ENCODE measurements at places on chromosomes 16 and 17.

DNA sequence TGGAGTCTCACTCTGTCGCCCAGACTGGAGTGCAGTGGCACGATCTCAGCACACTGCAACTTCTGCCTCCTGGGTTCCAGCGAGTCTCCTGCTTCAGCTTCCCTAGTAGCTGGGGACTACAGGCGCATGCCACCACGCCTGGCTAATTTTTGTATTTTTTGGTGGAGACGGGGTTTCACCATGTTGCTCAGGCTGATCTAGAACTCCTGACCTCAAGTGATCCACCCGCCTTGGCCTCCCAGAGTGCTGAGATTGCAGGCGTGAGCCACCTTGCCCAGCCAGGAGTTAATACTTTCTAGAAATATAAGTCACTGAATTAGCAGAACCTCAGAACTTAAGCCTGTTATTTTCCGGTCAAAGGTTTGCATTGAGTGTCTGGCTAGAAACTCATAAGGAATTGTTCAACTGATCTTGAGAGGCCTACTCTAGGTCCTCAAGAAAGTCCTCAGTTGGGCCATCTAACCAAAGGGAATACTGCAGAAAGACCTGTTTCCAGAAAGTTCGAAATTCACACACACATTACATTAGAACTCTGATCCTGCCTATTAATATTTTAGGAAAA lies 1.4 kb downstream of the TMEM220 start:
- DNase-seq: no peak

GRCh38 chr16:11235703-11235991 lies 20.4 kb downstream of the SOCS1 start:
- DNase-seq: peak; percentile 15

DNA sequence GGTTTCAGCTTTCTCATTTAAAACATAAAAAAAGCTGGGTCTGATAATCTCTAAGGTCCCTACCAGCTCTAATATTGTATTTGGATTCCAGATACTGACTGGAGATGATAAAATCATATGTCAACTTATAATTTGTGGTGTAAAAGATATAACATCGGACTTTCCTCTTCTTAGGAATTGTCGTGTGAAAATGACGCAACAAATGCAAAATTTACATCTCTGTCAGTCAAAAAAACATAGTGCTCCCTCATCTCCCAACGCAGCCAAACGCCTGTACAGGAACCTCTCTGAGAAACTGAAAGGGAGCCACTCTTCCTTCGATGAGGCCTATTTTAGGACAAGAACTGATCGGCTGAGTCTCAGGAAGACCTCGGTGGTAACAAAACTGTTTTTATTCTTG lies 197.3 kb downstream of the ANKFN1 start:
- no peak for DNase-seq

DNA sequence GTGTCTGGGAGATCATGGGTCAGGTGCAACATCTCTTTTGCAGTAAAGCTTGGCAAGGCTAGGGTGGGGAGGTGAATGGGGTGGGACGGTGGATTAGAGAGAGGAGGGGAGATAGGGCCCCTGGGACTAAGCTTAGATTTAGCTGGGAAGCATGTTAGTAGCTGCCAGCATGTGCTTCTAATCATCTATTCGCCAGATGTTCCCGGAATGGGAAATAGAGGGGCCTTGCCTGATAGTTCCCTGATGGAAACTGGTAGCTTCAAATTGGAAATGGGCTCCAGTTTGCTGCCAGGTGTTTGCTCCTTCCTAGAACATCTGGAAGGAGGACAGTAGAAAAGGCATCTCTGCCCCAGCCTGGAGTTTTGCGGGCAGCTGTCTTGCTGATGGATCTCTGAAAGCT lies 176.1 kb downstream of the CCDC182 start:
- no peak for DNase-seq

DNA sequence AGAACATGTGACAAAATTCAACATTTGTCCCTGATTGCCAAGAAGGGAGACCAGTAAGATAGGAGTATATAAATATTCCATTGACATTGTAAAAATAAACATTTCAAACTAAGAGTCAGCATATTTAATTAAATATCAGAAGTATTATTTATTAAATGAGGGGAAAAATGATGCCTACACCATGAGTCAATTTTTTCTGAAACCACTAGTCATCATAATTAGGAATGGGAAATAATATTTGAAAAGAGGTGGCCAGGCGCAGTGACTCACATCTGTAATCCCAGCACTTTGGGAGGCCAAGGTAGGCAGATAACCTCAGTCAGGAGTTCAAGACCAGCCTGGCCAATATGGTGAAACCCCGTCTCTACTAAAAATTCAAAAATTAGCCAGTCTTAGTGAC lies 2.1 kb downstream of the CMTM1 start:
- DNase-seq: no peak

GRCh38 chr16:47978491-47979163 lies 177.2 kb downstream of the ABCC12 start:
- no peak for DNase-seq

- DNase-seq: no peak
These were observed 24.3 kb upstream of the ZFPM1 start for GRCh38 chr16:88428616-88429386.

DNA sequence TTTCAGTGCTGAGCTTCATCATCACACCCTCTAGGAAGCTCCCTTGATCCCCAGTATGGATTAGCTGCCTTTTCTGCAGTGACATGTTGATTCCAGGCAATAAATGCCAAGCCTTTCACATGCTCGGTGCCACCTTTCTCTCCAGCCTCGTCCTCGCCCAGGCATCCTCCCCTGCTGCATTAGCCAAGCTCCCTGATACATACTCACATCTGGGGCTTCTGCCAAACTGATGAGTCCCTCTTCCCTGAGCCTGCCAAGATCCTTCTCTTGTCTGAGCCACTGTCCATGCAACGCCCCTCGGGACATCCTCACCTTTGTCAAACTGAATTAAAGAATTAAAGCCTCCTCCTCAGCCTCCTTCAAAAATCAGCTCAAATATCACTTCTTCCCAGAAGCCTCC lies 538.5 kb upstream of the CDH11 start:
- DNase-seq: no peak

- no peak for DNase-seq
These were observed 58.5 kb downstream of the MYH13 start for GRCh38 chr17:10314329-10314728.

- DNase-seq: no peak
These were observed 13.3 kb downstream of the MIS12 start for GRCh38 chr17:5499476-5500231.

- DNase-seq: peak; percentile 26
These were observed 838 bp upstream of the TMEM97 start for GRCh38 chr17:28317966-28318758.

DNA sequence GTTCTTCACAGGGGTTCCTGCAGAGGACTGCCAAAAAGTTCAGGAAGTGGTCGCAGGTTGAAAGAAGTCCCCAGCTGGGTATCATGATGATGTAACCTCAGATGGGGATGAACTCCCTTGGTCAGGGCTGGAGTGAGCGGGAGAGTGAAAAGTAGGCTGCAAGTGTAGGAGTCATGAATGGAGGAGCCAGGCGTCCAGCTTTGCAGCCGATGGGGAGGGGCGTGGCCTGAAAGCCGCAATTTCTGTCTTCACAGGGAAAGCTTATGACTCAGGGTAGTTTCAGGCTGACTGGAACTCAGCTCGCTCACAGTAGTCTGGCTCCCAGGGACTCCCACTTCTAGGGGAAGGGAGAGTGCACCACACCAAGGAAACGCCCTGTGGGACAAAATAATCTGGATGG lies 70.0 kb upstream of the HS3ST3A1 start:
- no peak for DNase-seq

- DNase-seq: no peak
These were observed 12.3 kb upstream of the ADCY7 start for GRCh38 chr16:50254072-50254471.

DNA sequence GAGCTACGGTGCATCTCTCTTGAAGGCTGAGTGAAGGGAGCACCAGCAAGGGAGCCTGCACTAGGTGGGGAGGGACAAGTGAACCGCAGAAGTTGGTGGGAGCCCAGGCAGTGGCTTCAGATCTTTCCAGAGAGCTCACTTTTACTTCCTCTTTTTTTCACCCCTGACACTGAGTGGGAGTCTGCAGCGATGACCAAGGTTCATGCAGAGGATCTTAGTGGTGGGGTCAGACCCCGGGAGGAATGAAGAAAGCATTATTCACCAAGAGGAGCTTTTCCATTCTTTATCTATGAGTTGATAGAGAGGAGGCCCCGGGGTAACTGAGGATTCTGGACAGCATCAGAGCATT lies 3.0 kb upstream of the CCL2 start:
- DNase-seq: no peak

DNA sequence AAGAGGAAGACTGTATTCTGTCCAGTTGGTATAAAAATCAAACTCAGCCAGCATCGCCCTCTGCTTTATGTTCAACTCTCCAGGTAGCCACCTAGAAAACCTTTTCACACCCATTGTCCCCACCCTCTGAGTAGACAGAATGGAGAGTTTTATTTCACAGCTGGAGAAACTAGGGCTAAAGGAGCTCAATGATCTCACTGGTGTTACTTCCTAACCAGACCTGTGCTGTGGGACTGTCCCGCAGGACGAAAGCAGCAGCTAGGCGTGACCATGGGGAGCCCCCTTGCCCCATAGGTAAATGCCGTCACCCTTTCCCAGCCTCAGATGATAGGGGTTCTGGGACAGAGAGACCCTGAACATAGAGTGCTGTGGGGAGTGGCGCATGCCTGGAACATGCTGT lies 67.7 kb downstream of the CYLD start:
- no peak for DNase-seq

GRCh38 chr17:4764595-4764994 lies 7.1 kb upstream of the TM4SF5 start:
- DNase-seq: no peak

DNA sequence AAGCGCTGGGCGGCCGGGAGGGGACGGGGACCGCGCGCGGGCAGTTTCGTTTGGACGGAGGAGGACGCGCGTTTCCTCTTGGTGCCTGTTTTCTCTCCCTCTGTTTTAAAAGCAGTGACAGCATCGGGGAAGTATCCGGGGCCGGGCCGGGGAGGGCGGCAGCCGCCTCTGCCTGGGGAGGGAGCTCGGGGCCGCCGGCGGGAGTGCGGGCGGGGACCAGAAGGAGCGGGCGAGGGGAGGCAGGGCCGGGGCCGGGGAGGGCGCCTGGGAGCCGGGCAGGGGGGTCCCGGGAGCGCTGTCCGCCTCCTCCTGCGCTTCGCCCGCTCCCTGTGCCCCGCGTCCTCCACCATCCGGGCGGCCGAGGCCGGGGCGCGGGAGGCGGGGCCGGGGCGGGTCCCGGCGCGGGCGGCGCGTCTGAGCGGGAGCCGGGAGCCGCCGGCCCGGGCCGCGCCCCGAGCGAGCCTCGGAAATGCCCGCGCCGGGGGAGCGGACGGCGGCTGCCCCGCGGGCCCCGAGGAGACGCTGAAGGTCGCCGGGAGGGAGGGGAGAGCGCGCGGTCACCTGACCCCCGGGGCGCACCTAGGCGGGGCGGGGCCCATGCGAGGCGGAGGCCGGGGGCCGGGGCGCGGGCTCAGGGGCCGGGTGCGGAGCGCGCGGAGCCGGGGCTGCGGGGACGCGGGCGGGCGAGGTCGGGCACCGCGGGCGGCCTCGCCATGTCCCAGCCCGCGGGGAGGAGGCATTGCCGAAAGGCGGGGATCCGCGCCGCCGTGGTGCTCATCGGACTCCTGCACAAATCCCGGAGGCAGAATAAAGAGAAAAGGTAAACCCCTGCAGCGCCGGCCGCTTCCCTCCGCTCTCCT lies 57.3 kb downstream of the RAP1GAP2 start:
- DNase-seq: peak; percentile 13

- no peak for DNase-seq
These were observed 43.6 kb upstream of the HAPSTR1 start for GRCh38 chr16:9047689-9048301.

DNA sequence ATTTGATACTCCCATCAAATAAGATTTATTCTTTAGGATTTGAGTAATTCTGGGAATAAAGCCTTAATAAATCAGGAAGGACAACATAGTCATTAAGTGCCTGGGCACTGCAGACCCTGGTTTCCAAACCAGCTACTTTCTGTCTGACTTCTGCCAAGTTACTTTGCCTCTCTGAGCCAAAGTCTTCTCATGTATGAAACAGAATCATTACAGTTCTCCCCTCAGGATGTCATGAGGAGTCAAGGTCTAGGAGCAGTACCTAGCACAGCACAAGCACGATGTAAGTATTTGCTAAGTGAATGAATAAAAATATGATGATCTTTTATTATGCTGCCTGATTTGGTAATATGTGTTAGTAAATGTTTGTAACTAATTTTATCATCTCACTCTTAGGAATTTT lies 30.4 kb upstream of the HEATR6 start:
- no peak for DNase-seq

- no peak for DNase-seq
These were observed 7.4 kb downstream of the ADAD2 start for GRCh38 chr16:84198401-84198800.

DNA sequence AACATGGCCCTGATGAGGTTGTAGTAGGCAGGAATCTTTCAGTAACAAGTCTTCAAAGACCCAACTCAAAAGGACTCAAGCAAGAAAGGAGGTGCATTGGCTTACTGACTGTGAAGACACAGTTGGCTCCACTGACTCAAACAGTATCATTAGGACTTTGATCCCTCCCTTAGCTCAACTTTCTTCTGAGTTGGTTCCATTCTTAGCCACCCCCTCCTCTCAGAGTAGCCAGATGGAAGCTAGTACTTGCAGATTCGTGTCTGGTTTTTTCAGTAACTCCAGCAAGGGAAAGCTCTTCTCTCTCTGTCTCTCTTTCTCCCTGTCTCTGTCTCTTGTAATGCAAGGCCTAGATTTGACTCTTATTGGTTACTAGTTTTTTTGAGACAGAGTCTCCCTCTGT lies 5.0 kb upstream of the MAPK3 start:
- DNase-seq: no peak

DNA sequence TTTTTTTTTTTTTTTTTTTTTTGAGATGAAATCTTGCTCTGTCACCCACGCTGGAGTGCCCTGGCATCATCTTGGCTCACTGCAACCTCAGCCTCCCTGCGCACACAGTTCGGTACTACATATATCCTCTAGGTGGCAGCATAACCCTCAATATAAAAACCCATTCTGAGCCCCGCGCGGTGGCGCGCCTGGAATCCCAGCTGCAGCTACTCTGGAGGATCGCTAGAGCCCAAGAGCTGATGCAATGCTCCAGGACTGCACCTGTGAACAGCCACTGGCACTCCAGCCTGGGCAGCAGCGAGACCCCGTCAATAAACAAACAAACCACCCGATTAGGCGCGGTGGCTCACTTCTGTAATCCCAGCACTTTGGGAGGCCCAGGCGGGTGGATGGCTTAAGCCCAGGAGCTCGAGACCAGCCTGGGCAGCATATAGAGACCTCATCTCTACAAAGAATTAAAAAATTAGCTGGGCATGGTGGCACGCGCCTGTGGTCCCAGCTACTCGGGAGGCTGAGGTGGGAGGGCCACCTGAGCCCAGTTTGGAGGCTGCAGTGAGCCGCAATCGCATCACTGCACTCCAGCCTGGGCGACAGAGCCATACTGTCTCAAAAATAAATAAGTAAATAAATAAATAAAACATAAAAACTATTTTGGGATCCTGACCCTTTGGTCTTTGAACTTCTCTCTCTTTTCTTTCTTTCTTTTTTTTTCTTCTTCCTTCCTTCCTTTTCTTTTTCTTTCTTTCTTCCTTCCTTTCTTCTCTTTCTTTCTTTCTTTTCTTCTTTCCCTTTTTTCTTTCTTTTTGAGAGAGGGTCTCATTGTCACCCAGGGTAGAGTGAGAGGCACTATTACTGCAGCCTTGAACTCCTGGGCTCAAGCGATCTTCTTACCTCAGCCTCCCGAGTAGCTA lies 15.4 kb upstream of the AKAP10 start:
- peak; percentile 79 for DNase-seq
